ENCODE measurements at places on chromosomes 11 and 22.

DNA sequence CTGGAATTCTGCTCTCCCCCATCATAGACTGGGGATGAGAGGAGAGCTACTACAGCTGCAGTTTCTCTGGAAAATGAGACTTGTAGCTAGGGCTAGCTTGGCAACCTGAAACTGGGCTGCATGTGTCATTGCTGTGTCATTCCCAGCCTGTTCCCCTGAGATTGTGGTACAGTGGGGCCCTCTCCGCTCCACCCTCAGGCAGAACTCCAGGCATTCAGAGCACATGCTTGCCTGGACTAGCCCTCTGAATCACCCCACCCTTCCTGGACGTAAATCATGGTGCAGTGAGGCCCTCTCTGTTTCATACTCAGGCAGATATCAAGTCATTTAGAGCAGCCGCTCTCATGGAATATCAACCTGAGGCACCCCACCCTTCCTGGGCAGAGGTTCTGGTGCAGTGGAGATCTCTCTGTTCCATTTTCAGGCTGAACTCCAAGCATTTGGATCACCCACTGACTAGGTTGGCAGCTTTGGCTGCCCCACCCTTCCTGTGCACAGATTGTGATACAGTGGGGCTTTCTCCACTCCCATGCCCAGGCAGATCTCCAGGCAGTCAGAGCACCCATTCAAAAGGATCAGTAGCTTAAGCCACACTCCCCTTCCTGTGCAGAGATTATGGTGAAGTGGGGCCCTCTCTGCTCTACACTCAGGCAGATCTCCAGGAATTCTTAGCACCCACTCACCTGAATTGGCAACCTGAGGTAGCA is 274.4 kb downstream of the C11orf87 start:
- DNase-seq = no peak

DNA sequence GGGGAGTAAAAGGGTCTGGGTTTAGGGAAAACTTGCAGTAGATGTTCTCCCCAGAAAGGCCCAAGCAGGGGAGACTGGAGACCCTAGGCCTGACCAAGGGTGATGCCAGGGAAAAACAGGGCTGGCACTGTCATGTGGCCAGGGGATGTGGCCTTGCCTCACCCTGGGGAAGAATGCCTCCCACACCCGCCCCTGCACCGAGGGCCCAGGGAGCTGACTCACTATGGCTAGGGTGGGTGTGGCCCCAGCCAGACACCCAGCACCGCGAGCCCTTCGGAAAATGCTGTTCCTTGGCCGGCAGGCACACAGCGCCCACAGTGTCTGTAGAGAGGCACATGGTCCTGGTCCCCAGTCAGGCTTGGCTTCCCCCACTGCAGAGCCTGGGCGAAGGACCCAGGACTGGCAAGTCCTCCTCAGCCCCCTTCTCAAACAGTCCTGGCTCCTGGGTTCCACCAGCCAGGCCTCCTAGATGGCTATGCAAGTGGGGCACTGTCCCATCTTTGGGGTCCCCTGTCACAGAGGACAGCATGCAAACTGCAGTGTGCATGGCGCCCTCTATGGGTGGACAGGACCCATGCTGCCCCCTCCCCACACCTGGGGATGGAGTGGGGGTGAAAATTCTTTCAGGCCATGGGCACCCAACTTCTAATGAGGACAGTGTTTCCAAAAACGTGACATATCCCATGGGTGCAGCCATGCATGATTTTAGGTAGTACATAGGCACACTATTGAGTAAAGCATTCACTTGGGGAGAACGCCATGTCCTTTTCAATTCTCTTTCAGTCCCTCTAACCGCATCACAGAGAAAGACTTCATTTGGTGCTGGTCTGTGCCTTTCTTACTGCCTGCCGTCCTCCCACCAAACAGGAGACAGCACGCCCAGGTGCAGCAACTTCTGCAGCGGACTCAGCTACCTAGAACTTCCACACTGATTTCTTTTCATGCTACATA is 15.2 kb downstream of the TMPRSS5 start:
- no peak for DNase-seq

GRCh38 chr11:55726715-55727324 is 46.4 kb upstream of the OR5D13 start:
- no peak for DNase-seq

DNA sequence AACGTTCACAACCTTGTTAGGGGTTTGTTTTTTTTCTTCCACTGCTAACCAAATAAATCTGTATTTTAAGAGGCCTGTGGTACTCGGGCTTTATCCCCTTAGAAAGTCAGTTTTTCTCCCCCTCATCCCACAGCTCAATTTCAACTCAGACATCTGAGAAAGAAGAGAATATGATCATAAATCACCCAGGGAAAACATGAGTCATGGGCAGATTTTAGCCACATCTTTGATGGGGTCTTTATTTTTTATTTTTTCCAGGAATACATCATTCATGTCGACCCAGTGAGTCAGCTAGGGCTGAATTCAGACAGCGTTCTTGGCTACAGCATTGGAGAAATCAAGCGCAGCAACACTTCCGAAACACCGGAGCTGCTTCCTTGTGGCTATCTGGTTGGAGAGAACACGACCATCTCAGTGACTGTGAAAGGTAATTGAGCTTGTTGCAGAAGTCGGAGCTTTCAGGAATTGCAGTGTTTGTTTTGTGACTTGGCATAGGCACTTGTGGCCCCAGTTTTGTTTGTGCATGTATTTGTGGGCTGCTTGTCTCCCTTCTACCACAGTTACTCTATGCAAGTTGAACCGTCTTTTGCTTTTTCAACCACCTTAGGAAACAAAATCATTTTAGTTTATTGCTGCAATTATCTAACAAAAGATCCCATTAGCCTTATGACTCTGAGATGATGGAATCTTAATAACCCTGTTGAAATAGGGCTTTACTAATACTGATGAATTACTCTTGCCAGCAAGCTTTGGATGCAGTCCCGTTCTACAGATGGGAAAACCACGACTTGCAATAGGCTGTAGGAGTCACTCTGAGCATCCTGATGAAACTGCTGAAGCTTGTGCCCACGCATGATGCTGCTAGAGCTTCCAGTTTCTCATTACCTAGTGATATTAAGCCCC is 62.7 kb downstream of the DBX1 start:
- no peak for DNase-seq

DNA sequence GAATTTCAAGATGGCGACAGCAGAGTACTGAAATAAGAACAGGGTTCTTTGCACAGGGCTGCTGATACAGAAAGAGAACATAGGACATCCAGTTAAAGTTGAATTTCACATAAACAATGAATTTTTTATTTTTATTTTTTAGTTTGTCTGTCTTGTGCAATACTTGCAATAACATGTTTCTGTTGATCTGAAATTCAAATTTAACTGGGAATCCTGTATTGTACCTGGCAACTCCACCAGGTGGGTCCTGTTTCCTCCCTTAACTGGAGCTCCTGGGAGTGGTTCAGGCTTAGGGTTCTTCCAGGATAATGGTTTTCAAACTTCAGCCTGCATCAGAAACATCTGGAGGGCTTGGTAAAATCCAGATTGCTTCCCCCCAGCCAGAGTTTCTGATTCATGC is 14.9 kb upstream of the SERPINH1 start:
- DNase-seq = no peak

DNA sequence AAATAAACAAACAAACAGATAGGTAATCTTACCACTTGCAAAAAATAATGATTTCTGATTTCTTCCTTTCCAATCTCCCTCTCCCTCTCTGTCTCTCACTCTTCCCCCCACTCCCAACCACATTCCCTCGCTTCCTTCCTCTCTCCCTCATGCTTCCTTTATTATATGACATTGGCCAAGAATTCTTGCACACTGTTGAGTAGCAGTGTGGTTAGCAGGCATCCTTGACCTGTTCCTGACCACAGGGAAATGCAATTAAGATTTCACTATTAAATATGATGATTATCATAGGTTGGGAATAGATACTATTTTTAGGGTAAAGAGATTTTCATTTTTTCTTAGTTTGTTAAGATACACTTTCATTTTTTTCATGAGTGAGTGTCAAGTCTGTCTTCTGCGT is 14.7 kb upstream of the PLAAT4 start:
- no peak for DNase-seq

DNA sequence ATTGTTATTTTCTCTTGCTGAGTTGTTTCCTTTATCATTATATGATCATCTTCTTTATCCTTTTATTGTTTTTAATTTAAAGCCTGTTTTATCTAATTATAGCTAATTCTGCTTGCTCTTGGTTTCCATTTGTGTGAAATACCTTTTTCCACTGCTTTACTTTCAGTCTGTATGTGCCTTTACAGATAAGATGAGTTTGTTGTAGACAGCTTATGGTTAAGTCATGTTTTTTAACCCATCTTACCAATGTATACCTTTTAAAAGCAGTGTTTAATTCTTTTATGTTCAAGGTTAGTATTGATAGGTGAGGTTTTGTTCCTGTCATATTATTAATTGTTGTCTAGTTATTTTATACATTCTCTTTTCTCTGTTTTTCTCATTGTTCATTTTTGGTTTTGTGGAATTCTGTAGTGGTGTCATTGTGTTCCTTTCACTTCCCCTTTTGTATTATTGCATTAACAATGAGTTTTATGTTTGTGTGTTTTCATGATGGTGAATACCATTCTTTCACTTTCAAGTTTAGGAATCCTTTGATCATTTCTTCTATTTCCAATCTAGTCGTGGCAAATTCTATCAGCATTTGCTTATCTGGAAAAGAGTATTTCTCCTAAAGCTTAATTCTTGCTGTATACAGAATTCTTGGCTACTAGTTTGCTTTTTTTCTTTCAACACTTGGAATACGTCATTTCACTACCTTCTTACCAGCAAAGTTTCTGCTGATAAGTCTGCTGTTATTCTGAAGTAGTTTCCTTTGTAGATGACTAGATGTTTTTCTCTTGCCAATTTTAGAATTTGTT is 21.8 kb downstream of the OR5AN1 start:
- no peak for DNase-seq

GRCh38 chr11:72309074-72309598 is 65.2 kb upstream of the PHOX2A start:
- no peak for DNase-seq

GRCh38 chr11:4619514-4619913 is 11.5 kb upstream of the TRIM68 start:
- DNase-seq = no peak

DNA sequence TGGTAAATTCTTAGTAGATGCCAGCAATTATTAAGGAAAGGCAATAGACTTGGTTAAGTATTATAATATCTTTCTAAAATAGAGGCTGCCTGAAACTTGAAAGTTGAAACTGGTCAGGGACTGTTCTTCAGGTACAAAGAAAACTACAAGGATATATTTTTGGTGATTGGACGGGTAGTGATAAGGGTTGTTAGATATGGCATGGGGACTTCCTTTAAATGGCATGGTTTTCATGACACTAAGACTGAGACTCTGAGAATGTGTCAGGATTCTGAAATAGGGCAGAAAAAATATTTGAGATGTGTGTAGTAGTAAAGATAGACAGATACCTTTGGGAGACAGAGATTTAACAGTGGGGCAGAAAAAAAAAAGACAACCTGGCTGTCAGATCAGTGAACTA is 108.4 kb upstream of the SLC5A12 start:
- no peak for DNase-seq

- no peak for DNase-seq
These were observed 81.9 kb upstream of the RCN1 start for GRCh38 chr11:32008880-32009551.

- no peak for DNase-seq
These were observed 128 bp downstream of the TAF10 start for GRCh38 chr11:6611963-6612212.

- DNase-seq = no peak
These were observed 992 bp downstream of the LGALS12 start for GRCh38 chr11:63506876-63507275.

GRCh38 chr22:31503211-31503964 is 7.1 kb downstream of the SFI1 start:
- no peak for DNase-seq

- DNase-seq = no peak
These were observed 30.2 kb downstream of the GTF2H1 start for GRCh38 chr11:18352581-18352980.

DNA sequence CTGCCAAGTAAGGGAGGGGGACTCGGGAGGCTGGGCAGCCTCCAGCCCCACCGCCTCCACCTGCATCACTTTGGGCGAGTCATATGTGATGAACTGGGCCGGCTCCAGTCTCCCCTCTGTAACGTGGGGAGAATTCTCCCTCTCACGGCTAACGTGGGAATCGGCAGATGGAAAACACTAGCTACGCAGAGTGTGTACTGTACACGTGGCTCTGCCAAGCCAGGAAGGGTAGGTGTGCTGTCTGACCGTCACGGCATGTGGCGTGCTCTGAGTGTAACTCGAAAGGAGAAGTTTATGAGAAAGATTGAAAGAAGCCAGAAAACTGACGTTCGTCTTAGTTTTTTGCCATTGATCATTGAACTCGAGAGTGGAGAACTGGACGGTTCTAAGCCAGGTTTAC is 13.7 kb downstream of the TRMU start:
- no peak for DNase-seq

- DNase-seq = no peak
These were observed 645 bp downstream of the RTCB start for GRCh38 chr22:32411402-32411801.

DNA sequence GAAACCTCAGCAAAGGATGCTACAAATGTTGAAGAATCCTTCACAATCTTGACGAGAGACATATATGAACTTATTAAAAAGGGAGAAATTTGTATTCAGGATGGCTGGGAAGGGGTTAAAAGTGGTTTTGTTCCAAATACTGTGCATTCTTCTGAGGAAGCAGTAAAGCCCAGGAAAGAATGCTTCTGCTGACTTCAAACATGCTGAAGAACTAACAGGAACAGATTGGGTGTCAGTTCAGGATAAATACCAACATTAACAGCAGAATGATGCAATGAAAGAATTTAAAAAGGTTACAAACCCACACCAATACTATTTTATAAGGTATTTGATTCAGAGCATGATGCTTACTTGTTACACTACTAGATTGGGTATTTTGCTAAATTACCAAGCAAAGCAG is 33.9 kb downstream of the RAB39A start:
- DNase-seq = no peak

GRCh38 chr22:19891317-19892256 is 36.9 kb upstream of the GNB1L start:
- DNase-seq = no peak

GRCh38 chr22:32706149-32706548 is 95.4 kb upstream of the TIMP3 start:
- DNase-seq = no peak

GRCh38 chr11:87144252-87144651 is 106.5 kb downstream of the TMEM135 start:
- no peak for DNase-seq

- no peak for DNase-seq
These were observed 78.4 kb downstream of the CDKN1C start for GRCh38 chr11:2807025-2807681.

DNA sequence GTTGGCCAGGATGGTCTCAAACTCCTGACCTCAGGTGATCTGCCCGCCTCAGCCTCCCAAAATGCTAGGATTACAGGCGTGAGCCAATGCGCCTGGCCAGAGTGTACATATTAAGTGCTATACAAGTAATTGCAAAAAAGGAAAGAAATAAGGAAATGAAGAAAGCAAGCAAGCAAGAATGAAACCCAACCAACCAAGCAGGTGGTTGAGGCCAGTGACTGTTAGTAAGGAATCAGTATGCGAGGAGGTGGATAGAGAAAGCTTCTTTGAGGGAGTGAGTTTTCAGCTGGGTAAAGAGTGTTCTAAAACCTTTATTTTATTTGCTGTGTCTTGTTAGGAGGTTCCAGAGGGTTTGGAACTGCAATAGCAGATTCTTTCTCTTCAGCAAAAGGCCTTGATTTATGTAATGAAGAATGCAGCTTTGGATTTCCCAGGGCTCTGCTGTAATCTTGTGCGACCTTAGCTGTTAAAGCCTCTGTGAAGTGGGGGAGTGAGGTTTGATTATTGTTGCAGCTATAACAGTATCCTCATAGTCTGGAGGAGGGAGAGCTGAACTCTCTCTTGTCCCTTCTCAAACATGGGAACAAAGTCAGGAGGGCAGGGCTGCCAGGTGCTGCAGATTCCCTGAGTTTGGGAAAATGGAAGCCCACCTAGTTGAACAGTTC is 5.7 kb downstream of the AMPD3 start:
- DNase-seq = no peak
